ENCODE measurements at places on chromosomes 7 and 10.
A peak's percentile ranks its signal among the peaks of the same experiment; 100 is the strongest.

GRCh38 chr7:25738528-25738927 lies 413.5 kb upstream of the NFE2L3 start:
- DNase-seq = no peak

- peak; percentile 20 for DNase-seq
Observed at GRCh38 chr10:130021383-130021950, 57.4 kb upstream of the EBF3 start.

DNA sequence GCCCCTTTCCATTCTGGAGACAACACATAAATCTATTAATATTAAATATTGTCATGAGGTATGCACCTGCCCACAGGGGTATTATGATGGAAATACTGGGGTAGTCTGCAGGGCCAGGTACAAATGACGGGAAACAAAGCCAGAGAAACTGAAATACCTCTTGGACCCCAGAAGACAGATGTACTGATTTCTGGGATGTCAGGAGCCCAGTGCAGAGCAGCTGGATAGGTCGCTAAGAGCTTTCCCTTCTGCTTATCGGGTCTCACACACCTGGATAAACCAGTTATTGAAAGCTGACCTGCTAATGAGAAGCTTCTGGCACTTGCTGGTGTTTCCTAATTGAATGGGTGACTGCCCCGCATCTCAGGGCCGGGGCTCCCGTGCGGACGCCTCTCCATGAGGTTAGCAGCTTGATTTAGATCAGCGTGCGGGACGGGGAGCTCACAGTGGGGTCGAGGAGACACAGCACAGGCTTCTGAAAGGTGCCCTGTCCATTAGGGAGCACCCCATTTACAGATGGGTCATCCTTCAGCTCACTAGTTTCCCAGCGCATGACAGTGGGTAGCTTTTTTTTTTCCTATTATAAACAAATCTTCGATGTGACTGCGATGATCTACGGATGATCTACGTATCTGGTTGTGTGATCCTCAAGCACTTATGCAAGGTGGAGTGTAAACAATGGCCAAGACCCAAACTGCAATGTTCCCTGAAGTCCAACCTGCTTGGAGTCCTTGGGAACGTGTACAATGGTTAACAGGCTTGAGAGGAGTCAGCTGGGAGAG lies 1.5 kb upstream of the INSIG1 start:
- DNase-seq = no peak

DNA sequence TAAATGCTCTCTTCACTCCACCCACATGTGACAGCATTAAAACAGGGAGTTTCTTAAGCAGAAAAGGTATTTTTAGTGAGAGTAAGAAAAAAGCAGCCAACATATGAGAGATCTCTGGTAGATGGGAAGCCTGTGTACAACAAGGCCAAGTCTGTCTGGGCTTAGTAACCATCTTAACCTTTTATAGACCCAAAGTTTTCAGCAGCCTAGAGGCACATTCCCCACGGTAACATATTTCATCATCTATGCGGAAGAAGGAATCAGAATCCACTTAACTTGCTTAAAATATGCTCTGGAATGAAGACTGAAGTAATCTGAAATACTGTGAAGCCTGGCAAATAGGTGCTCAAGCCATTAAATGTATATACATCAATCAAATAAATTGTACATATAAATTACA lies 127.8 kb downstream of the RAPGEF5 start:
- DNase-seq = no peak

- no peak for DNase-seq
Observed at GRCh38 chr10:124301736-124302135, 117.0 kb downstream of the OAT start.

GRCh38 chr7:138917771-138918170 lies 63.4 kb downstream of the KIAA1549 start:
- no peak for DNase-seq

DNA sequence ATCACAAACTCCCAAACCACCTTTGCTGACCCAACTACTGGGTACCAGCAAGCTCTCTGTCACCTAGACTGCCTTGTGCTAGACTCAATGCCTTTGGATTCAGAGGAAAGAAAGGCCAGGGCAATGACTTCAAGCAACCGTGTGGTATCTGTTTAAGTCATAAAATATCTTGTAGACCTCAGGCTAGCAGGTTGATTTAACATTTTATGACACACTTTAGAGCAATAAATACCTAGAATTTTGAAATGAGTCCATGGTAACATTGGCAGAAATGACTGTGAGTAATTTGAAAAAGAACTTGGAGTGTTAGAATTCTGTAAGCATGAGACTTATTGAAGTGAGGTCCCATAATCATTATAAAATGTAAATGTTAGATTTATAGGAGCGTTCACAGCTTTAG lies 87.2 kb downstream of the TWIST1 start:
- DNase-seq = no peak

DNA sequence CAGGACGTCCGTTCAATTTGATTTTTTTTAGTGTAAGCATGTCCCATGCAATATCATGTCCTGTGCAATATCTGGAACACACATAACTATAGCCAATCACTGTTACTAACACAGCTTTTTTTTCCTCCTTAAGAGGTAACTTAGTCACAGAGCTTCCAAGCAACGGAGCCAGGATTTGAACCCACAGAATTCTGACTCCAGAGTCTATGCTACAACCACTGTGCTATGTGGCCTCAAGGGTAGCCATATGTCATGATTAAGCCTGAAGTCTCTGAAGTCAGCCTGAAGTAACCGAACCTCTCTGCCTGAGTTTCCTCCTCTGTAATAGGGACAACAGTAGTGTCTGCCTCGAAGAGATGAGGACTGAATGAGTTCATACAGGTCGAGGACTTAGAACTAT lies 42.2 kb upstream of the TCF7L2 start:
- DNase-seq = no peak

GRCh38 chr7:73833251-73833919 lies 2.6 kb downstream of the CLDN4 start:
- DNase-seq = no peak

GRCh38 chr10:127243490-127244272 lies 47.3 kb upstream of the INSYN2A start:
- peak; percentile 45 for DNase-seq

DNA sequence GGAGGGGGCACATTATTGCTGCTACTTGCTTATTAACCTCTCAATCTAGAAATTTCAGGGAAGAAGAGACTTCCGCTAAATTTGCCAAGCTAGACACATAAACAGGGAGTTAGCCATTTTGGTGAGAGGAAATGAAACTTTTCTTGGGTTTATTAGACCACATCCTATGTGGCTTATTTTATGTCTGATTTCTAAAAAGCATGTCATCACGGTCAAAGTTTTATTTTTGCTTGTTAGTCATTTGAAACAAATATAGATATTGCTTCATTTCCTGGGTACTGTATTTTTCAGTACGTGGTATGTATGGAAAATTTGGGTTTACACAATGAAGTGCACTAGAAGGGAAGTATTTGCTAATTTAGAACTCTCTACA lies 144.1 kb downstream of the TCF7L2 start:
- no peak for DNase-seq

DNA sequence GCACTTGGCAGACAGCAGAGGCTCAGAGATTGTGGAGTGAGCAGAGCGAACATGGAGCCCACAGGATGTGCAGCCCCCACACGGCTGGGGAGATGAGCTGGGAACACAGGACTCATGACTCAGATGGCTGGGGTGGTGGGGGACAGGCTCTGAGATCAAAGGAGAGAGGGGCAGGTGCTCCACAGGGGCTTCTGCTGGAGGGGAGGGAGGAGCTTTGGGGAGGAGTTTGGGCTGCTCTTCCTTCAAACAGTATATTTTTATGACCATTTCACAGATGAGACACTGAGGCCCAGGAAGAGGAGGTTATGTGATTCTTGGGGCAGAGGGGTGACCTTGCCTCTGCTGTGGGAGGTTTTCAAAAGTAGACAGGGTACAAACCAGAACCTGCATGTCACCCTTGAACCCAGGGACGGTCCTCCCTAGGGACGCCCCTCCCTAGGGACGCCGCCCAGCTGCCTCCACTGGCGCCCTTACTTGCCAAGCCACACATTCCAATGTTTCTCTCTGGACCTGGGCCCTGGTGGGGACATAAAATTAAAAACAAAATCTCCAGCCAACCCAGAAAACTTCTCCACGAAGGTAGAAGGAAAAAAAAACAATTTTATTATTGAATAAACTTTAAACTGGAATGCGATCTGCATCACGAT lies 981 bp upstream of the CRYGN start:
- DNase-seq = no peak

GRCh38 chr10:120174491-120174890 lies 282.0 kb downstream of the SEC23IP start:
- no peak for DNase-seq

DNA sequence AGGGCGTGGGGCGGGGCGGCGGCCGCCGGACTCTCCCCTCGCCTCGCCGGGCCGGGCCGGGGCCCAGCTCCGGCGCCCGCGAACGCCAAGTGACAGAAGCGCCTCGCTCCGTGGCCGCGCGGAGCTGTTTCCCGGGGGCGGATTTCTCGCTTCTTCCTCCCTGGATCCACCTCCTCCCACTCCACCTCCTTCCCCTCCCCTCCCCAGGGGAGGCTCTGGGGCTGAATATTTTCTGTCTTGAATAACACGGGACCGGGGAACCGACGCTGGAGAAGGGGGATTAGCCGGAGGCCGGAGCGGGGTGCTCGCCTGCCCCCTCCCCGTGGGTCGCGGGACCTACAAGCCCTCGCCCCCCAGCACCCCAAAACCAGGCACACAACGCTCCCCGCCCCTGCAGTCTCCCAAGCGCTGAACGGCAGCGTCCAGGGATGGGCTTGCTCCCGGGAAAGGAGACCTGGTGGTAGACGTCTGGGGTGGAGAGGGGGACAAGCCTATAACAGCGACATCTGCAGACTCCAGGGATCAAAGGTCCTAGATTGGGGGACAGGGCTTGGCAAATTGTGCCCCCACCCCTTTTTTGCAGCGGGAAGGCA lies at the start of gene ARHGAP21:
Gene ARHGAP21, minus strand, starts transcription at position 100 of the 593 bp plus-strand sequence. CDS start 1,988 bp downstream, outside the sequence.
- DNase-seq = peak; percentile 61

- no peak for DNase-seq
Observed at GRCh38 chr7:103577059-103577458, 131.1 kb upstream of the SLC26A5 start.

- DNase-seq = peak; percentile 20
Observed at GRCh38 chr7:42843205-42843800, 68.6 kb downstream of the C7orf25 start.

DNA sequence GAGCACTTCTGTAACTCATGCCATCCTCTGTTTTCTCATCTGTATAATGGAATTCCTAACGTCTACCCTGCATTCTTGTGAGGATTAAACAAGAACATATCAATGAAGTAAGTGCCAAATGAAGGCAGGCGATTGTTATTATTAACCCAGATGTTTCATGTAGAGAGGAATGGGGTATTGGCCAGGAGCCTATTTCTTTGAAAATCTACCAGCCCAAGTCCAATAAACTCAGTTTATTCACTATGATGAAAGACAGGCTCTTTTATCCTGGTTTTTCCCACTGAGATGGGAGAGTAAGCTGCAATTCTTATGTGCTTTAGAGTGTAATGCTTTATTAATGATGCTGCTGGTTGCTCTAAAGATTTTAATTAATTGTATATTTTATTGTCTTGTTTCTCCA lies 9.6 kb downstream of the CTTNBP2 start:
- no peak for DNase-seq

- no peak for DNase-seq
Observed at GRCh38 chr7:28984631-28985030, 26.5 kb upstream of the TRIL start.

GRCh38 chr7:155931396-155932085 lies 119.3 kb upstream of the SHH start:
- DNase-seq = no peak

DNA sequence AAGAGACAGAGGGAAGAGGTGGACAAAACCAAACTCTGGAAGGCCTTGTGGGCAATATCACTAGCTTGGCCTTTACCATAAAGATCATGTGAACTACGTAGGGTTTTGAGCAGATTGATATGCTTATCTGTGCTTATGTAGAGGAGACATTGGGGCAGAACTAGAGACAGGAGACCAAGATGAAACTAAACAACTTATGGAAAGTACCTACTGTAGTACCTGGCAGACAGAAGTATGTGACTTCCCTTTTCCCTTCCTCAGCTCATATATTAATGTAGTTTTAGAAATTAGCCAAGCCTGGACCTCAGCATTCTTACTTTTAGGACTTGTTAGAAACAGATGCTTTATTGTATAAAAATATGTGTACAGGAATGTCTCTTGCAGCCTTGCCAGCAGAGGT lies 14.0 kb upstream of the IL6 start:
- DNase-seq = no peak

- DNase-seq = no peak
Observed at GRCh38 chr7:10104292-10104691, 869.4 kb upstream of the PHF14 start.

- no peak for DNase-seq
Observed at GRCh38 chr7:120760050-120760449, 97.9 kb downstream of the TSPAN12 start.

DNA sequence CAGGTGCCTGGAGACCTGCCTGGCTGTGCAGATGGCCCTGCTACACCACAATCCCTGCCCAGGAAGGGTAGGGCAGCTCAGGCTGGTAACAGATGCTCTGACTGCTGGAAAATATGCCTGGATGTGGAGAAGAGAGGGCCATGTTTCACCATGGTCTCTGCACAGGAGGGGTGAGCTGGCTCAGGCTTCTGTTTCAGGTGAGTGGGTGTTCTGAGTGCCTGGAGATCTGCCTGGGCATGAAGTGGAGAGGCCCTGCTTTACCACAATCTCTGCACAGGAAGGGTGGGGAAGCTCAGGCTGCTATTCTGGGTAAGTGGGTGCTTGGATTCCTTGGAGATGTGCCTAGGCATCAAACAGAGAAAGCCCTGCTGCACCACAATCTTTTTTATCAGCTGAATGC lies 350.1 kb downstream of the KIF20B start:
- no peak for DNase-seq

GRCh38 chr10:67114945-67115344 lies 189.1 kb downstream of the LRRTM3 start:
- no peak for DNase-seq

GRCh38 chr7:30969604-30969970 lies 5.8 kb downstream of the GHRHR start:
- no peak for DNase-seq

DNA sequence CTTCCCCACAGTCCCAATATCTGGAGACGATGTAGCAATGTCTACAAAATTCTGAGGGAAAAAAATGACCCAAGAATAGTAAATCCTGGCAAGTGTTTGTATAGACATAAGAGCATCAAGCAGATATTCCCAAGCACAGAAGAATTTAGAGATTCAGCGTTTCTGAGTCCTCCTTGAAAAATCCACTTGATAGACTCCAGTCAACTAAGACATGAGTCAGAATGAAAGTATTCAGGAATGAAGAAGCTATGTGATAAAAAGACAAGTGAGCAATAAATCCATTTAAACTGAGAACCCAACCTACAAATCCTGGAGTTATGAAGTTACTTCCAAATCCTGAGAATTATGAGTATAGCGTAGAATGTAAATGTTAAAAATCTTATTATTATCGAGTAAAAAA lies 86.1 kb upstream of the NPY start:
- no peak for DNase-seq
